ENCODE measurements at places on chromosomes 7 and 10.

DNA sequence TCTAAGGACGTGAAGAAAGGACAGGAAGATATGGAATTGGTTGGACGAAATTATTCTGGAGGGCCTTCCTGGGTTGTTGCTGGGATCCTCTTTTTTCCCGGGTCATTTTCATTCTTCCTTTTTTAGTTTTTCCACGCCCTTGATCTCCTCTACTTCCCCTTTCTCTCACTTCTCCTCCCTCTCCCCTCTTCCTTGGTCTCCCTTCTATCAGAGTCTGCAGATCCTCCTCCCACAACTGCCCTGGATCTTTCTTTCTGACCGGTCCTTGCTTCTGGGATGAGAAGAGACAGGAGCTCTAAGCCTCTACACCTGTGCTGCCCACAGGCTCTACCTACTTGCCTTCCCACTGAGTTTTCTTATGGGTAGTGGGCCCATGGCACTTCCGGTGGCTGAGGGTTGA lies 103.7 kb upstream of the RELN start:
- no peak for DNase-seq

DNA sequence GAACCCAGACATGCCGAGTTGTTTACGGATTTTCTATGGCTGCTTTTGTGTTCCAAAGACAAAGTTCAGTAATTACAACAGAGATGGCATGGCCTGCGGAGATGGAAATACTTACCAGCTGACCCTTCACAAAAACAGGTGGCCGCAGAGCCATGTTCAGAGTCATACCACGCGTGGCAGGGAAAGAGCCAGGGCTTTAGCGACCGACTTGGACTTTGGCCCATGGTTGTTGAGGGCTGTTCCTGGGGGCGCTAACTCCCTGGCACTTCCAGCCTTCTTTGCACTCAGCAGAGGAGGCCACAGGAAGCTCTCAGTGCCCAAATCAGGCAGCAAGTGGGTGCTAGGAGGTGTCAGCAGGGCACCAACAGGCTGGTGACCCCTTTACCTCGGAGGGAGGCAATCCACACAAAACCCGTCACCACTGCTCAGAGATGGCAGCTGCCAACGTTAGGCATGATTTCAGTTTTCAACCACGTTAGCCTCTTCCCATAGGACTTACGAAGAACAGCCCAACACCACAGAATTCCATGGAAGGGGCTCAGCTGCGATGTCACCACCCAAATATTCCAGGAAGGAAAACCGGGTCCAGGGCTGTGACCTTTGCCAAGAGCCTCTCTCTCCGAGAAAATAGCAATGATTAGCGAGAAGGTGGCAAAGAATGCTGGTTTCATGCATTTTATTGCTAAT lies 21.4 kb upstream of the CNPY1 start:
- no peak for DNase-seq

DNA sequence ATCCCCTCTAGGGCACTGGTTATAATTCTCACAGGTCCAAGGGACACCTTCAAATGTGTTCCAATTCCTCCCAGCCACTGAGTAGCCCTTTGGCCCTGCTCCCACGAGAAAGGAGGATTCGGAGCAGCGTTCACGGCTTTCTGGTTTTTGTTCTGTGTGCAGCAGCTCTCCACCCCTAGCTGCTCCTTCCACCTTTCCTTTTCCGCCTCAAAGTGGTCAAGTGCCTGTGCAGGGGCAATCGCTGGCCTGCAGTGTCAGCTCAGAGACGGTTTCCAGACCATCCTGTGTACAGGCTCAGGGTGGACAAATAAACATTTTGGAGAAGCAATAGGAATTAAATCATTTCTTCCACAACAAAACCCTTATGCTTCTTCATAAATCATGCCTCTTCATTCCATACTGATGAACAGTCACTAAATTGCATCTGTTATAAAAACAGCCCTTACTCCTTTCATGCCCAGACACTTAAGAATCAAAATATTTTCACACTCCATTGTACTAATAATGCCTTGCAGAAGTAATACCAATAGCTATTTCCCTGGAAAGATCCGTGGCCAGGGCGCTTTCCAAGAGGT lies 1.1 kb downstream of the KIAA1549 start:
- no peak for DNase-seq

GRCh38 chr7:115953592-115954255 lies 76.8 kb downstream of the TFEC start:
- DNase-seq, result no peak

DNA sequence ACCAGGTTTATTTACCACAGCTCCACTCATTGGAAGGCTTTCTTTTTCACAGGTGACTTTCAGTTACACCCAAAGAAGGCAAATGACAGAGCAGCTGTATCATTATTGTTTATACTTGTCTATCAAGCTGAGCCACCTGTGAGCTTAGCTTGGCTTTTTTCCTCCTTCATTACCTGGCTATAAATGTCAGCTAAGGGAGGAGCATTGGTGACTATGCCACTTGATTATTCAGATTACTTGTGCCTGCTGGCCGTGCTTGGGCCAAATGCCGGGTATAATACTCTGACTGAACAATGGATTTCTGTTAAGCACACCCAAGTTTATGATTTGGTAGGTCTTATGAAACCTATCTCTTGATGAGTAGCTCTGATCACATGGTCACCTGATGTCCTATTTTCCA lies 9.9 kb upstream of the GNAT3 start:
- no peak for DNase-seq

DNA sequence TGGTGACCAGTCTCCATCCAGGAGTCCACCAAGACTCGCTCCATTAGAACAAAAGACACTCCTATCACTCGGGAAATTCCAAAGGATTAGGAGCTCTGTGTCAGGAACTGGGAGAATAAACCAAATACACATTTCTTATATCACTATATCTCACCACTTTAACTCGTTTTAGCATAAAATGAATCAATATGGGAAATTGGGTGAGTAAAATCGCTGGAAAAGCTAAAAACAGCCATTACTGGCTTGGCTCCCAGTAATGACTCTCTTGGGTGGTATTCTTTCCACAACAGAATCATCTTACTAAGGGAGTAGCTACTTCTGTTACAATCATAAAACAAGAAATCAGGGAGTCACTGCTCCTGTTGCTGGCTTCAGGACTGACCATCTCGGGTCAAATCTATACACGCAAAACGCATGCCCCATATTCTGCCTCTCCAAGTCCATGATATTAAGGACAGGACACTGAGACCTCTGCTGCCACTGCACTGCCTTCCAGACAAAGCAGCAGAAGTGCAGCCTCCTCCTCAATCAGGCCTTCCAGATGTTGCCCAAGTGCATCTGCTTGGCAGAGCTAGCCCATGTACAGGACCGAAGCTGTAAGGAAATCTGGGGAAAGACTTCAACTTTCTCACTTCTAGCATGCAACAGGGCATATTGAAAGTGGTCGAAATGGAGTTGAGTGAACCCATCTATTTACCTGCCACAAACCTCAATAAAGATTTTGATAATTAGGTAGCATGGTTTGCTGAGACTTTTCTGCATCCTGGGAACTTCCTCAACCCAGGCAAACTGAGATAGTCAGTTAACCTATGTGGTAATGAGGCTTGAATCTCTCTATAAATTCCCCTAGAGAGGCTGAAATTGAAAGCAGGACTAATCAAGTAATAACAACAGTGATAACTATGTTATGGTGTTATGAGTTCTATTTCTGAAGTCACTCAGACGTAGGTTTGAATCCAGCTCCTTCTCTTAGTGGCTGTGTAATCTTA lies 14.4 kb upstream of the PANK1 start:
- DNase-seq, result no peak

DNA sequence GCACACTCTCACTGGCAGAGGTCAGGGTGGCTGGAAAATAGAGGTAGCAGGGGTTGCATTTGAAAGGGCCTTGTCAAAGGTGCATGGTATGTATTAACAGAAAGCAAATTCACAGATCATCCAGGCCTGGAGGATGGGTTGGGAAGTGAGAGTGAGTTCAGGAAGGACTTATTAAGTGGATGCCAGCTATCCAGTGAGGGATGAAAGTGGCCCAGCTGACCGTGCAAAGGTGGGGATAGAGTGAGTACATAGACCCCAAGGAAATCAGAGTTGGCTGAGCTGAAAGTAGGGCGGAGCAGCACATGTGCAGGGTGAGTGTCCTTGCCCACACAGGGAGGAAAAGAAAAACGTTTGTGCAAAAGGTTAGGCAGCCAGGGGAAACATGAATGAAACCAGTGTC lies 58.1 kb downstream of the HECW1 start:
- no peak for DNase-seq

GRCh38 chr10:127875916-127876315 lies 16.8 kb downstream of the CLRN3 start:
- no peak for DNase-seq

GRCh38 chr7:86776136-86776535 lies 132.4 kb downstream of the GRM3 start:
- no peak for DNase-seq

DNA sequence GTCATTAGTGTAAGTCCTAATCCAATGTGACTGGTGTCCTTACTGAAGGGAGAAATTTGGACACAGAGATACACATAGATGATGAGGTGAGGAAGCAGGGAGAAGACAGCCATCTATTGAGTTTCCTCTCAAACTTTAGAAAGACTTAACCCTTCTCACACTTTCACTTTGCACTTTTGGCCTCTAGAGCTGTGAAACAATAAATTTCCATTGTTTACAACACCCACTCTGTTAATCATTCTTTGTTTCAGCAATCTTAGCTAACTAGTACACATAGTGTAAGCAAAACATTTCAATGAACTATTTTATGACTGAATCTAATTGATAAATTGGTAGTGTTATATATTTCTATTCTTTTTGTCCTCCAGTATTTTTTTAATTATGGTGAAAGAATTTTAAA lies 1092.8 kb upstream of the POT1 start:
- no peak for DNase-seq

DNA sequence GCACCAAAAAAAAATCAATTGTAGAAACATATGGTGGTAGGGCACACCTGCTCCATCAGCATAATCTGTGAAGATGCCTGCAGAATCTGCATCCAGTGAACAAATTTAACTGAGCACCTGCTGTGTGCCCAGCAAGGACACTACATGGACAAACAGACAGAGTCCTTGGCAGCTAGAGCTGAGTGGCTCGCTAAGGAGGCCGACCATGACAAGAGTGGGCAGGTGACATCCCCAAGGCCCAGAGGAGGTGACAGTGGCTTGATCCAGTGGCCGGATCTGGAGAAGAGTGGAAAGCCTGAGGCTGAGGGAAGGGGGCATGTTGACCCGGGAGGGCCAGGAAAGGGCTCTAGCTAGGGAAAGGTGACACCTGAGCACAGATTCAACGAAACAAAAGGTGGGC lies 68.1 kb downstream of the MAD1L1 start:
- DNase-seq, result no peak

GRCh38 chr7:111045449-111045848 lies 45.5 kb upstream of the LRRN3 start:
- no peak for DNase-seq

DNA sequence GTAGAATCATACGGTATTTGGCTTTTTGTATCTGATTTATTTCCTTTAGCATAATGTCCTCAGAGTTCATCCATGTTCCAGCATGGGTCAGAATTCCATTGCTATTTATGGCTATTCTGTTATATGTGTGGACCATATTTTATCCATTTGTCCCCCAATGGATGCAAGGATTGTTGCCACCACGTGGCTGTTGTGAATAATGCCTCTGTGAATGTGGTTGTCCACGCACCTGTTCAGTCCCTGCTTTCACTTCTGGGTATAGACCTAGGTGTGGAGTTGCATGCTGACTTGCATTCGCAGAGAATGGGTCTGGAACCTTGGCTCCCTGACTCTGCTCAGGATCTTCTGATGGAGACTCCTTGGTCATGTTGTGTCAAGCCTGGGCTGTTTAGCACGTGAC lies 199.9 kb downstream of the CAMK1D start:
- no peak for DNase-seq

- DNase-seq, result no peak
Observed at GRCh38 chr7:108265007-108265406, 134.8 kb upstream of the LAMB4 start.

GRCh38 chr10:79610601-79611191 lies at the start of gene SFTPA1:
Gene SFTPA1 (plus strand): TSS chr10:79610939. CDS start chr10:79611826, 887 bp downstream.
- no peak for DNase-seq

- DNase-seq, result no peak
Observed at GRCh38 chr7:100400656-100401055, 27.4 kb downstream of the PILRA start.

DNA sequence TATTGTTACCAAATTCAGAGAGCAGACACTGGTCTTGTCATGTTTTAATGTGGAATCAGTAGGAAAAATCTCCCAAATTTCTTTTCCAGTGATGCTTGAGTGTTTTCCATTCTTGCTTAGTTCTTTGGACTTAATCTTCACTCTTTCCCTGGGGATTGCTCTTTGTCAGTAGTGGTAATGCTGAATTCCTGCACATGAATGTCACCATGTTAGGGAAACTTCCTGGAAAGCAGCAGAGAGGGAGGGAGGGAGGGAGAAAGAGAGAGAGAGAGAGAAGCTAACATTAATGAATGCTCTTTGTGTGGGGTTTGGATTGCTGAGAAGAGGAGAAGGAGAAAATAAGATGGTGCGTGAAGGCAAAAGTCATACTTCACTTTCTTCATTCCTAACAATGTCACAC lies 295.3 kb upstream of the COBL start:
- DNase-seq, result no peak

DNA sequence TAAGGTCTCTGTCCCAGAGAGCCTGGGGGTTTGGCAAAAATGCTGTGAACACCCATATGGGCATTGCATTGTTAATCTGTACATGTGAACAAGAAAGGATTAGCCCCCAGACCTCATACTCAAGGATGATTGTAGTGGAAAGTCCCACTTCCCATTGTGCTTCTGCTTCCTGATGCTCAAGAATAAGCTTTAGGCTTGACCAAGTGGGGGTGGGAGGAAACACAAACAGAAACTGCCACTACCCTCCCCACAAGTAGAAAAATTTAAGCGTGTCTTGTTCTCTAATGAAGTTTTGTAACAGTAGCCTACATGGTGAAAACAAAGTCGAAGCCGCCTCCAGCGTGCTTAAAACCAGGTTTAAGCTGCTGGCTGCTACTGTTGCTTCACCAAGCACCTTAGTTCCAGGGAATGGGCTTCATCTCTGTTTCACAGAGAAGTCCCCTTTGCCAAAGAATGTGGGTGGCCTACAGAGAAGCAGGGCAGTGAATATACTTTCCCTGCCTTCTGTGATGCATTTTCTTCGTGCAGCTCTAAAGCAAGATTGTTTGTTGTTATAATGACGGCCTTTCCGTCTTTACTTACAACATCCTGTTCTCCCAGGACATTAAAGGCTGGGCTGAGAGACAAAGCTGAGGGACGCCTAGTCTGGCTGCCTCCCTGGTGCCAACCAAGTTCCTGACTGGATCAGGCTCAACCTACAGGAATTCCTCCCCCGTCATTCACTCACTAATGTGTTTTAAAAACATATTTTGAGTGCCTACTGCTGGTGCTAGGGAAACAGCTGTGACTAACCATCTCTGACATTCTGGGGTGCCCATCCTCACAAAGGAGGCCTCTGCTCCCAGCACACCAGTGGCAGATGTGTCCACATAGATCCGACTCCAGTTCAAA lies 32.1 kb upstream of the CCSER2 start:
- DNase-seq, result no peak
